ENCODE measurements at places on chromosomes 5 and 9.

- no peak for DNase-seq
Observed at GRCh38 chr5:107361945-107362344, 308.8 kb downstream of the EFNA5 start.

- no peak for DNase-seq
Observed at GRCh38 chr9:100739208-100739607, 161.3 kb downstream of the CAVIN4 start.

- no peak for DNase-seq
Observed at GRCh38 chr5:126301056-126301455, 122.2 kb upstream of the GRAMD2B start.

DNA sequence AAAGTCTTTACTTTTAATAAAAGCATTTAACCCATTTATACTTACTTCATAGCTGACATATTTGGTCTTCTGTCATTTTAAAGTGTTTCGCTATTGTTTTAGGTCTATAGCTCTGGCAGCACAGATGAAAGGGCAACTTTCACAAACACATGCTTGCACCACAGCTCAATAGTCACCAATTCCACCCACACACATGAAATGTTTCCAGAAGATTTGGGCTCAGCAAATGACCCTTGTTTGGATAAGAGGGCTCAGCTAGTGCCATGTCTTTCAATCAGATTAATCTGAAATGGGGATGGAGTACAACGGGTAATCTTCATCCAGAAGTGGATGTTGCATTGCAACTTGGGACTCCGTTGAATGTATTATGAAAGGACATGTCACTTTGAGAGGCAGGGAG is 176.0 kb downstream of the FGF18 start:
- no peak for DNase-seq

DNA sequence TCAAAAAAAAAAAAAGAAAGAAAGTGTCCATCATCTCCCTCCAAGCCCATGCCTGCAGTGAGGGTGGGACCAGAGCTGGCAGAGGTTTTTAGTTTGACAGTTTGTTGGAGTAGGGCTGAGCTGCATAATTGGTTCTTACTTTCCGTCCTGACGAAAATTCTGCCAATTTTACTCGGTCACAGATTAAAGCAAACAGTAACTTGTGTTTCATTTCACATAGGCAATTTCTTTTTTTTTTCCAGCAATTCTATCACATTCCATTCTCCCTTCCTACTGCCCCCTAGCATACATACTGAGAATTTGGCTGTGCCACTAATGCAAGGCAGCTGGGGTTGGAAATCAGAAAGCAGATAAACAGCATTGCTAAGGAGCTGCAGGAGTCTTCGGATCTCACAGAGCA is 132.4 kb downstream of the FRMD3 start:
- DNase-seq: no peak

- DNase-seq: no peak
Observed at GRCh38 chr5:180378438-180379344, 25.6 kb upstream of the GFPT2 start.

- no peak for DNase-seq
Observed at GRCh38 chr9:8961186-8961851, 1161.7 kb upstream of the DMAC1 start.

DNA sequence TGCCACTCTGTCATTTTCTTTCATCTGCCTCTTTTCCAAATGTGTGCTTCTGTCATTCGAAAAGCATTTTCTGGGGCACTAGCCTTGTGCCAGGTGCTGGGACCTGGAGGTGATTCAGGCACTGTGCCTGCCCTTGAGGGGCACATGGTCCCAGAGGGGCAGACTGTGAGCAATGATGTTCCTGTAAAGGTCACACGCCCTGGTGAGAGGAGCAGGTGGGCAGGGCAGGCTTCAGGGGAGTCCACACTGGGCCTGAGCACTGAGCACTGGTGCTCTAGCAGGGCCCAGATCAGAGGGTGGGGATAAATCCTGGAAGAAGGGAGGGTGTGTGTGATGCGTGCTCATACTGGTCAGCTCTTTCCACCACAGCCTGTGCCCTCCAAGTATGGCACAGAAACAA is 77.8 kb downstream of the COL15A1 start:
- DNase-seq: no peak

DNA sequence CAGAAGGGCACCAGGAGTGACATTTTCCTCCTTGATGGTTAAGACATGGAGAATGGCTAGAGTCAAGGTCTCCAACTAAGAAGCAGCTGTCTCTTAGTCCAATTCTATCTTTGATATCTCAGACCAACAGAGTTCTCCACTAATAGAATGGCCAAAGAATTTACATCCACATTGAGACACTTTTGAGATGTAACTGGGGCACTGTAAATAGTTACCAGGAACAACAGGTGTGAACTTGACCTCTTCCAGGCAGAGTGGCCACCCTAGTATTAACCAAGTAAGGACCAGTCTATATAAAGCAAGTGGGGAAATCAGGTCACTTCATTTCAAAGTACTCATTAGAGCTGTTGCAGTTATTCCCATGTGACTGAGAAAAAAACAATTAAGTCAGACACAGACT is 159.7 kb upstream of the RAD23B start:
- DNase-seq: no peak

DNA sequence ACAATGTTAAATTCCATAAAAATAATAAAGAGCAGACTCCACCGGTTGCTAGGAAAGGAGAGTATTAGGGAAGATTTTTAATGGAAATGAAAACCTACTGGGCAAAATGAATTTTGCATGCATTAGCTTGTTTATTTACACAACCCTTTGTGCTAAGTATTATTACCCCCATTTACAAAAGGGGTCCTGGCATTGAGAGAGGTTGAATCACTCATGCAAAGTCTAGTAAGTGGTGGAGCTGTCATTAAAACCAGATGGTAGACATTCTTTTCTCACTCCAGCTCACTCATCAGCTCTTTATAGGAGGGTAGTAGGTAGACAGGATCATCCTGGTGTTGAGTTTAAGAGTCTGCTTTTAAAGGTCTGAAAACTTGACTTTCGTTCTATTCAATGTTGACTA is 395.1 kb downstream of the PLK2 start:
- no peak for DNase-seq

- DNase-seq: no peak
Observed at GRCh38 chr5:121006217-121006616, 542.1 kb downstream of the PRR16 start.

DNA sequence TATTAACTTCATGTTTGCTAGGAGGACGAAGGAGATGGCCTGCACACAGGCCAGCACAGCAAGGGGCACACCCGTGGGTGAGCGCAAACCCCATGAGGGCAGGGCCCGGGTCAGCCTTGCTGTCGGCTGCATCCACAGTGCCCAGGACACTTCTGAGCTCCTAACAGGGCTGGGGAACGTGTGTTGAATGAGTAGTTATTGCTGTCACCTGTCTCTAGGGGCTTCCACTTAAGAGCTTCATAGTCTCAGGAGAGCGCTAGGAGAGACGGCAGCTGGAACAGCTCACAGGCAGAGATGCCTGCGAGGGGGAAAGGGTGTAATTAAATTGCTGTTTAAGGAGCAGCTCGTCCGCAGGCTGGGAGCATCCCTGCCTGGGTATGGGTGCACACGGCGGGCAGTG is 91.4 kb upstream of the NEURL1B start:
- no peak for DNase-seq

- DNase-seq: no peak
Observed at GRCh38 chr5:54162184-54162583, 148.2 kb downstream of the ARL15 start.

DNA sequence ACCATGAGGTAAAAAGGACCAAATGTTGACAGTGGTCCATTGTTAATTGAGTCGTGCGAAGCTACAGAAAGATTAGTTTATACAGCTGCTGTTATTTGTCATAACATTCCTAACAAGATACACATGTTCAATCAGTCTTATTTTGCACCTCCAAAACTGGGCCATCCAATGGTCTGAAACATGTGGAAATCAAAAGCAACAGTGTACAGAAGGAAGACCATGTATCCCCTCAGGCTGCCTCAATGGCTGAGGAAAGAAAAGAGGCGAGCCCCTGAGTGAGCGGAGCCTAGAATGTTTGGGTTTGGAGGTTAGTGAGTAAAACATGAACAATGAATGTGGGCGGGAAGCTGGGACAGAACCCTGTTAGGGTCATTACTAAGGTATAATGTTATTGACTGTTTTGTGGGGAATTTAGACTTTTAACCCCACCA is 35.6 kb downstream of the NFIB start:
- DNase-seq: no peak

GRCh38 chr5:173719731-173720082 is 103.3 kb upstream of the BOD1 start:
- DNase-seq: no peak

DNA sequence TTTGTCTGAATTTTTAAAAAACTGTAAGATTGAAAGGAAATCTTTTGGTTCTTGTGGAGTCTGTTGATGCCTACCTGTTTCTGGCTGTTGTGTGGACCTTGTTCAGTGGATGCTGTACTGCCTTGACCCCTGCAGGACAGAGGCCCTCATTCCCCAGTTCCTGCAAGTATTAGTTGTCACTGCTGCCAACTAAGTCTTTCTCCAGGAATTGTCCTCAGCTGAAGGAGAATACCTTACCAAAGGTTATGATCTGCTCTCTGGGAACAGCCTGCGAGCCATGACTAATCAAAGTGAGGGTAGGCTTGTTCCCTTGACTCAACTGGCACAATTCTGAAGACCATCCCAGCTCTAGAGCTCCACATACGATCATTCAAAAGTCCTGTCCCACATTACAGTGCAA is 145.3 kb upstream of the FST start:
- DNase-seq: no peak

GRCh38 chr5:125487231-125487630 is 740.8 kb upstream of the ZNF608 start:
- DNase-seq: no peak

DNA sequence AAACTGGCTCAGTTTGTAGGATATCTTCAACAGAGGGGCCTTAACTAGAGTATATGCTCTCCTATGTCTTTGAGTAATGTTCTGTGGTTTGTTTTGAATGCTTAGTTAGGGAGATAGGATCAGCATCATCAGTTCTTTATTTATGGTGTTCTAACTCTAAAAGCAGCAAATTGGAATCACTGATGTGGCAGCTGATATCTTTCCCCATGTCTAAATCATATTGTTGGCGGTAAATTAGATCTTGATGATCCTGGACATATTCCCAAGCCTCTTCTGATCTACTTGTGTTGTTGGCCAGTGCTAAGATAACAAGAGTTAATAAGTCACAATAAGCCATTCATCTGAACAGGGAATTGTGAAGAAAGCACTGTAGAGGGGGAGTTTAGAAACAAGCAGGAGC is 332.4 kb upstream of the DAB2 start:
- DNase-seq: no peak

GRCh38 chr5:68219161-68219816 is 3.7 kb downstream of the PIK3R1 start:
- no peak for DNase-seq

DNA sequence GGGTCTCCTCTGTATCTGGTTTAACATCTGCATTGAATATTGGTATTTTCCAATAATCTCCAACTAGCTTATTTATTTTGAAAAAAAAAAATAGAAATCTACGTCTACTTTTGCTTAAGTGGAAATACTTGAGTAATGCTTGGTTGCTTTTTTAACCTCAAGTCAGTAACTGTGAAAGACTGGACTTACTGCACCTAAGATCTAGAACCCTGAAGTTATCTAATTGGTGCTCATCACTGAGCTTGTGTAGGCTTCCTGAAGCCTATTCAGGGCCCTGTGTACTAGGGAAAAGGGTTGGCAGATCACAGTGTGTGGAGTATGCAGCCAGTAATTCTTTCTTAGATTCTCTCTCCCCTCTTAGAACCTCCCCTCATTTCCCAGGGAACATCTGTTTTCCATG is 16.2 kb downstream of the SLC1A1 start:
- DNase-seq: no peak

- DNase-seq: no peak
Observed at GRCh38 chr5:144332265-144332664, 161.6 kb downstream of the KCTD16 start.

DNA sequence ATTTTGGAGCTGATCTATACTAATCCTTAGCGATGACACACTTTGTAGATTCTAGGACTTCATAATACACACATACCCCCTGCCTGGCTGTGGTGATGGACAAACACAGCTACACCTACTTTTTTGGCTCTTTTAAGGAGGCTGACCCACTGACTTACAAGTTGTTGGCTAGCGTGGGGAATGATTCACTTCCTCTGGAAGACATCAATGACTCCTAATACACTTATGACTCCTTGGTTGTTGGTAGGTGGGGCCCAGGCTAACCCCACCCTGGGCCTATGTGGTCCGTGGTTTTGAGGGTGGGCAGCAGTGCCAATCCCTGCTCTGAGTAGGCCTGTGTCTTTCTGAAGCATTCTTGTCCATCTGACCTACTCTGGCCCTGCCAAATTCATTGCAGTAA is 144.4 kb downstream of the SLC12A2 start:
- DNase-seq: no peak

DNA sequence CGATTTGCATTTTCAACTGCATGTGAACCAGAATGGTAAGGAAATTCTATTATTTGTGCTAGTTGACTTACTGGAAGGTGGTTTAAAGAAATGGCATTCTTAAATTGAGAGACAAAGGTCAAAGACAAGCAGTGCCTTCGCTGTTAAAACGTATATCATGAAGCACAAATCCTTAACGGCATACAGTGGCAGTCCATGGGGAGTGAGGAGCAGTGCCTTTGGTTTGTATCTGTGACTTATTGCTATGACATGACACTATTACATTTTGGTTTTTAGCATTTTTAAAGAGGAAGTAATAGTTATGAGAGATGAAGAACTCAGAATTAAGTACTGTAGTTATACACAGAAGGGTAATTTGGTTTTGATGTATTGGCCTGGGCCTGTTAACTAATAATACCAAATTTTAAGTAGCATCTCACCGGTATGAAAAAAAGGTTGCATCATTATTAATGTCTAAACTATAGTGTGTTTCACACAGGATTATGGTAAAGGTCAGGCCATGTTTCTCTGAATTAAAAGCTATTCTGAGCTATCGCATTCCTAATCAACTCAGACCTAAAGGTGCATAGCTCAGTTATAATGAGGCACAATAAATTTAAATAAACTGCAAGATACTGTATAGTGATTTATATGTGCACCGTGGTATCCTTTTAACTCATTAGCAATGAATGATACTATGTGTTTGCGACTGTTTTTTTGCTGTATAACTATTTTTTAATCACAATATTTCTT is 339.8 kb upstream of the ARRDC3 start:
- DNase-seq: no peak

GRCh38 chr5:99817796-99818195 is 717.4 kb upstream of the FAM174A start:
- DNase-seq: no peak

DNA sequence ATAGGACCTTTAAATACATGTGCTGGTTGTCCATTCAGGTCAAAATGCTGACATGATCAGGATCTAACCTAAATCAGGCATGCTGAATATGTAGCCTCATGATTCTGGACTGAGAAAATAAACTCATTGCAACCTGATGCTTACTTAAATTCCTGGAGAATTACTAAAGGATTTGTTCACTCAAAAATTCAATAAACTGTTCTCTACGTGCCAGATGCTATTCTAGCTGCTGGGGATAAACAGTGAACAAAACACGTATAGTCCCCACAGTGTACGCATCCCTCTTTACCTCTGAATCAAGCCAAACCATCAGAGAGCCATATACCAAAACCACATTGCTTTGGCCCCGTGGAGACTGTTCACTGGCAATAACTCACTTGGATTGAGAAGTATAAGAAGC is 6.1 kb downstream of the SCAI start:
- no peak for DNase-seq

- DNase-seq: no peak
Observed at GRCh38 chr9:81410201-81410600, 279.1 kb downstream of the TLE1 start.

Measured in stimulated activated CD4-positive, alpha-beta T cell treated with anti-CD3 and anti-CD28 coated beads, TNF-alpha, amount 100 ng/mL, for 1 hour (primary cell).